Activated CD8-positive, alpha-beta T cell treated with anti-CD3 and anti-CD28 coated beads for 36 hours (primary cell): ENCODE measurements at places on chromosomes 2 and 18.
A peak's percentile ranks its signal among the peaks of the same experiment; 100 is the strongest.

DNA sequence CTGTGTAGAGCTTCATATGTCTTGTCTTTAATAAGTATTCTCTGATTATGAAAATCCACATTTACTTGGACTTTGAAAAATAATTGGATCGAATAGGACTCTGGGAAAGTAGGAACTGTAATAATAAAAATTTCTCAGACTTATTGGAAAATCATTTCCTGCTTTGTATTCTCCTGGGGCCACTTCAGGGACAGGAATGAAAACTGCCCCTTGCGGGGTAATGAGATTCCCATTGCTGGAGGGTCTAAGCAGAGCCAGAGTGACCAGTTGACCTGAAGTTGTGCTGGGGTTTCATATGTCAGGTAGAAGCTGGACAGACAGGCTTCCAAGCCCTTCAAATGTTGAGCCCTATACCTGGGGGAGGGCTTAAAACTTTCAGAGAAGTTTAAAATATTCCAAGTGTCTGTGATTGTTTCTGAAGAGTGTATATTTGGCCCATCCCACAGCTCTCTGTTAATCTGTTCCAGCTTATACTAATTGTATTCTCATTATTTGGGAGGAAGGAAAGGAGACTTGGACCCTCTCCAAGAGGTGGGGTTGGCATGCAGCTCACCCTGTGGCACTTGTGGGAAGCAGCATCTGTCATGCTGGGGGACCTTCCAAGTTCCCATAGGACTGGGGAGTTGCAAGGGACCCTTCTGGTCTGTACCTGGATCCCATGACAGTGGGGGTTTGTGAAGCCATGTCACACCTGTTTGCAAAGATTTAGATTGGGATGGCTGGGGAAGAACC, 268.7 kb upstream of the ATP5MC3 start:
- DNase-seq, result no peak

DNA sequence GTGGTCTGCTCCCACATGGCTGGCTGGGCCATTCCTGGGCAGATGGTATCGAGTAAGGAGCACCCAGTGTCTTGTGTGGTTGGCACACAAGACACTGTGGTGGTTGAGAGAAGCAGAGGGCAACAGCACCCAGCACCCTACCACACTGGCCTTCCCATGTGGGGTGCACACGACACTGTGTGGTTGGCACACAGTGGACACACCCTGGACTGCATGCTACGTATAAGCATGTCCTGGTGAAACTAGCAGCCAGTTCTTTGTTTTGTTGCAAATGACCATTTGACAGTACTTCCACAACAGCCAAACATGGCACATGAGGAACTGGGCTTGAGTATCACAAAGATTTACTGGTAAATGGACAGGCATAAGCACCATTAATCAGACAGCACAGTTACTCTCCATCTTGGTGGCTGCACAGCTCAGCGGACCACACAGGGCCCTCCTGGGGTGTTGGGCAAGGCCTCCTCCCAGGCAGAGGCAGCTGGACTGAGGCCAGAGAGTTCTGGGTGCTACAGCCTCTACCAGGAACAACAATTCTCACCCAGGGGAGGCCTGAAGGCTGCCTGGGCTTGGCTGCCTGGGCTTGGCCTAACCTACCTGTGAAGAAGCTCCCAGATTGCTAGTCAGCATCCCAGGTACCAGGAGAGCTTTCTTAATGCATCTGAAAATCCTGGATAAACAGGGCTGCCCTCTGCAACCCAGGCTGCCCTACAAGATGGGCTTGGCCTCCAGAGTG, 59.3 kb upstream of the ALPP start:
- DNase-seq, result no peak

GRCh38 chr18:48826271-48826670, 124.5 kb downstream of the SMAD7 start:
- no peak for DNase-seq

DNA sequence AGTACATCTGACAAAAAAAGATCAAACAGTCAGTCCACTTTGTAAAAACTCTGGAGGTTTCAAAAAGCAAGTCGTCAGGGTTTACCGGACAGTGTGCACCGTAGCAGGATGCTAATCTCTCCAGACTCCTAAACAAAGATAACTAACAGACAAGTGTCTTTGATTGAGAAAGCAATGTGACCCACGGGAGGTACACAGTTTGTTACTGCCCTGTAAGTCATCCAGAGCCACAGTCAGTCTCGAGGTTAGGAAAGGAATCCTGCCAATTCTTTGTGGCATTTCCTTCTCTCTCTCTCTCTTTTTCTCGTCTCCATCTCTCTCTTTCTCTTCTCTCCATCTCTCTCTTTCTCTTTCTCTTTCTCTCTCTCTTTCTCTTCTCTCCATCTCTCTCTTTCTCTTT, 42.8 kb downstream of the LRRTM4 start:
- DNase-seq, result no peak

- no peak for DNase-seq
These were observed 34.7 kb downstream of the UNC80 start for GRCh38 chr2:209806318-209806717.

- DNase-seq, result peak; percentile 42
These were observed 85.6 kb downstream of the EHD3 start for GRCh38 chr2:31319406-31320175.

DNA sequence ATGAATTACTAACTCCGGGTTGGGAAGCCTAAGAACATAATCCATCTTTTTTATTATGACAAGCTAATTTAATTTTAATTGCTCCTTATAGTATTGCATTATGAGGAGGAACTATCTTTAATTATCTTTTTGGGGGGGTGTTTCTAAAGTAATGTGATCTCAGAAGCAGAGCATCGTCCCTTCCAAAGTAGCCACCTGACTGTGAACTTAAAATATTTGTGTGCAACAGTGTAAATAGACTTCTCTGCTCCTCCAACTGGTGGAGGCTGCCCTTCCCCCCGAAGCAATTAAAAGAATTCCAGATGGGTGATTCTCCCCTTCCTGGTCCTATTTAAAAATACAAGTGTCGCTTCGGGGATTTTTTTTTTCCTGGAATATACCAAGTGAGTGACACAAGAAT, 55.7 kb downstream of the TCF7L1 start:
- DNase-seq, result no peak

DNA sequence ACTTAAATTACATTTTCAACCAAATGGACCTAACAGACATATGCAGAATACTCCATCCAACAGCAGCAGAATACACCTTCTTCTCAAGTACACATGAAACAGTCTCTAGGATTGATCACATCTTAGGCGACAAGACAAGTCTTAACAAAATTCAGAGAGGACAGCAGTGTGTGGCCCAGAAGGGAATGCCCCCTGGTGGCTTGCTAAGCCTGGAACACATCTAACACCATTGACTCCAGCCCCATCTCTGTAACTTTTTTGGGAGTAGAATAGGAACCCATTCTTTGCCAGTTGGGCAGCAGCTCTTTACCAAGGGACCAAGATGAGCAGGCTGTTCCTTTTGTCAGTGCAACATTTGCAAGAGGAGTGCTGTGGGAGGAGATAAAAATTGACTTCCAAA, 249.9 kb downstream of the PLCL1 start:
- peak; percentile 65 for DNase-seq

DNA sequence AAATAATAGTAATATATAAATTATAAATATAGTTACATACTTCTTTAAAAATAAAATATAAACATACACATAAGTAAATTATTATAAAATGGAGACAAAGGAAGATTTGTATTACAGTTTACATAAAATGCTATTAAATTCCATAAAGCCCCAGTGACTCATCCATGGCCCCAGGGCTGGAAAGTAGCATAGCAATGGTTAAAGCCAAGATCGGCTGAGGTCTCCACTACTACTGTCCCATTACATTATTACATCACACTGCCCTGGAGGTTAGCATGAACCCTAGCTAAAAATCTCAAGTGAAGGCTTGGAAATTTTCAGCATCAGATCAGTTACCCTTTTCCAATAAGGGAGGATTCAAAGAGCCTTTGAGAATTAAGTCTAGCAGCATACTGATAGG, 936.2 kb downstream of the DSC3 start:
- no peak for DNase-seq

DNA sequence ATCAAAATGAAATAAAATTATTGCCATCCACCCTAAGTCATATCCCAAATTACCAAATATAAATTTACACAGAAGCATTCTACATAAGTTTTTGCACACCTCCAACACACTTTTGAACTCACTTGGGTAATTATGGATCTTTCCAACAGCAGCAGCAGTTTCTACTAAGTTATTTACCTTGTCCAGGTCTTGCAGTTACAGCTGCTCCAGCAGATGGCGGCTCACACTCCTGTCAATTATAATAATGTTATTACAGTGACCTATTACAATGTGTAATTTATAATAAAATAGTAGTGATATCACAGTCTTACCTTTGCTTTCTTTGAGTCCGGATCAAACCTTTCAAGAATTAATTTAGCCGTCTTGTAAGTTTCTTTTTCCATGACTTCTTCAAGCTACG, 37.9 kb downstream of the LNPK start:
- DNase-seq, result no peak

- DNase-seq, result no peak
These were observed 393.9 kb upstream of the TCF4 start for GRCh38 chr18:55981712-55982475.

GRCh38 chr2:133521146-133521745, 47.0 kb downstream of the NCKAP5 start:
- DNase-seq, result no peak

GRCh38 chr18:69999656-70000055, 52.0 kb upstream of the CD226 start:
- DNase-seq, result no peak

DNA sequence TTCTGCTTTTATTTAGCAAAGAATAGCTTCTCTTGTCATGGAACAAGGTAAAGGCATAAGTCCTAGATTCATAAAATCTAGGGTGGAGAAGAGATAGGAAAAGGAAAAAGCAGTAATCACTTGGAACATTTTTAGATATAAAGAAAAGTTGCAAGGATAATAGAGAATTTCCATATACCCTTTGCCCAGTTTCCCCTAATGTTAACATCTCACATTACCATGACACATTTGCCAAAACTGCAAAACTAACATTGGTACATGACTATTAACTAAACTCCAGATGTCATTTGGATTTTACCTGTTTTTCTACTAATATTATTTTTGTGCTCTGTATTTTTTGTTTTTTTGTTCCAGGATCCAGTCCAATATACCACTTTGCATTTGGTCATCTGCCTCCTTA, 265.1 kb downstream of the ETAA1 start:
- DNase-seq, result no peak

DNA sequence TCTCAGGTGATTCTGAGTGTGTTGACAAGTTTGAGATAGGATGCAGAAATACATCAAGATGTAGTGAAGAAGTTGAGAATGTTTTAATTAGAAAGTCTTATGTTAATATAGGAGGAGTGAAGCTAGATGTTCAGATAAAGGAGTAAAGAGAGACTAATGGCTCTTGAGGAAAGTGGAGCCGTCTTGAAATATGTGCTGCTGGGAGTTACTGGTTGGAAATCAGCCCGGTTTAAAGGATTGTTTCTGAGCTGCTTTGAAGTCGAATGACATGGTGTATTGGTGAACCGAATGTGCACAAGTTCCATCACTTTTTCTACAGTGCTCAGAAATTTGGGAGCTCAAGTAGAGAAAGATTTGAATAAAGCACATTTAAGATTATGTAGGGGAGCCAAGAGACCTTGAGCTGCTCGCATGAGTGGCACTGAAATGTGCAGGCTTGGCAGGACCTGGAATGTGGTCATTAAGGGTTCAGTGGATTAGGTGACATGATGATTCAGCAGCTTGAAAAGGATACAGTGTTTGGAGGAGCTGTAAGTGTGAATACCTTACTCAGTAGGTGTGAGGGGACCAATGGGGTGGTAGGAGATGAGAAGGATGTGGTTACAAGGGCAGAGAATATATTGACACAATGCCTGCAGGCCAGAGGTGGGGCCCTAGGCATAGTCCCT, 68.6 kb downstream of the CAB39 start:
- peak; percentile 78 for DNase-seq

DNA sequence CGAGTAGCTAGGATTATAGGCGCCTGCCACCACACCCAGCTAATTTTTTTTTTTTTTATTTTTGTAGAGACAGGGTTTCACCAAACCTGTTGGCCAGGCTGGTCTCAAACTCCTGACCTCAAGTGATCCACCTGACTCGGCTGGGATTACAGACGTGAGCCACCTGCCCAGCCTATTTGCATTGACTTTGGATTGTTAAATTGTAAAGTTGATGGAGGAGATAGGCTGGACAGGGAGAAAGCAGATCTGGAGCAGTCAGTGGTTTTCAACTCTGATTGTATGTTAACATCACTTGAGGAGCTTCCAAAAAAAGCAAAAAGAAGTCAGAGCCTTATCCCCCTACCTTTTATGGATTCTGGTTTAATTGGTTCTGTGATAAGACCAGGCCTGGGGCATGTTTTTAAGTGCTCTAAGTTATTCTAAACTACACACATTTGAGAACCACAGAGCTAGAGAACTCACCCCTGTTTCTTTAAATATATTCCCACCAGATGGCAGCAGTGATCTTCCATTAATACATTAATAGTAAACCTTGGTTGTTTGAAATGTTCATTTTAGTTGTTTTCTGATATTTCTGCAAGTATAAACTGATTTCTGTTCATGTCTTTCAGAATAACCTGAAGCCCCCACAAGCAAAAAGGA, 7.5 kb downstream of the C2orf49 start:
- DNase-seq, result no peak

DNA sequence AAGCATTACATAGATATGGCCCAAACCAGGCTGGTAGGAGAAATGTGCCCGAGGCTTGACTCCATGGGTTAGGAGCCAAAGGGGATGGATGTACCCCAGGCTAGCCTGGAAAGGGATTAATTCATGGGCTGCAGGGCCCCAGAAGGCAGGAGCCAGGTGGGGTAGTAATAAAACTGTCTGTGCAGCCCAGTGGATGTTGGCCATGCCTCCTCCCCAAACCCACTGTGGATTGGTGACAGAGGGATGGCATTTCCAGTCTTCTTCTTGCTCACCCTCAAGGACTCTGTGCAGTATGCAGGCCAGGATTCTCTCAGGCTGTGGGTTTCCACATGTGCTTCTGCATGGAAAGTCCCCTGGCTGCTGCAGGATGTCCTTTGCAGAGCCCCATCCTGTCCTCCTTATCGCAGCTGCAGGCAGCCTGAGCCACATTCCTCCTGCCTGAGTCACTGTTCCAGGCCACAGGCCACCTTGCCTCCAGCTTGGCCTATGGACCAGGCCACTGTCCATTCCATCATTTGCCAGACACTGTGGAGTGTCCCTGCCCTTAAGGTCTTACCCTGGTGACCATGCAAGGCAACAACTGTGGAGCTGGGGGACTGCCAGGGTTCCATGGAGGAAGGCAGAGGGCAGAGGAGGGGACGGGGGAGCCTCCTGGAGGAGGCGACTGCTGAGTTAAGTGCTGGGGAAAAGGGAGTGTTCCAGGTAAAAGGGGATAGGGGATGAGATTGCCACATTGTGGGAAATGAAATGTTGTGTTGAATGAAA, 38.9 kb downstream of the INO80C start:
- peak; percentile 13 for DNase-seq

DNA sequence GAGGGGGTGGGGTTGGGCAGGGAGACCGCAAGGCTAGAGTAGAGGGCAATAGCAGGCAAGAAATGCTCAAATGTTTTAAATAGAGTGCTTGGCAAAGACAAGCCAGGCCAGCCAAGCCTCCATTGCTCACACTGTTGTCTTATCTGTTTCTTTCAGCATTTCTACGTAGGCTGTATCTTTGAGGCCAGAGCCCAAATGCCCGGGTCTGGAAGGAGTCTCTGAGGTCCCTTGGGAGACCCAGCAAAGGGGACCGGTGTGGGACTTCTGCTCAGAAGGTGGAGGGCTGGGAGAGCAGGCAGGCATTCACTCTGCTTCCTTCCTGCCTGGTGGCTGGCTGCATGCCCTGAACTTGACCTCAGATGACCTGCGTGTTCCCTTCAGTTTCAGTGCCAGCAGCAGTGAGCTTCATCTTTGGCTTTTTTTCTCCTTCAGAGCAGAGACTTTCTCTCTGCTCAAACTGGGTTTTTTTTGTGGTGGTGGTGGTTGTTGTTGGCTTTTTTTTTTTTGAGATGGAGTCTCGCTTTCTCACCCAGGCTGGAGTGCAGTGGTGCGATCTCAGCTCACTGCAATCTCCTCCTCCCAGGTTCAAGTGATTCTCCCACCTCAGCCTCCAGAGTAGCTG, 13.7 kb upstream of the TET3 start:
- peak; percentile 75 for DNase-seq
